EH (cell line): ENCODE measurements at places on chromosomes 3 and 15.

- DNase-seq, result peak; percentile 45
These were observed 216.0 kb downstream of the DIPK2A start for GRCh38 chr3:144187531-144188210.

DNA sequence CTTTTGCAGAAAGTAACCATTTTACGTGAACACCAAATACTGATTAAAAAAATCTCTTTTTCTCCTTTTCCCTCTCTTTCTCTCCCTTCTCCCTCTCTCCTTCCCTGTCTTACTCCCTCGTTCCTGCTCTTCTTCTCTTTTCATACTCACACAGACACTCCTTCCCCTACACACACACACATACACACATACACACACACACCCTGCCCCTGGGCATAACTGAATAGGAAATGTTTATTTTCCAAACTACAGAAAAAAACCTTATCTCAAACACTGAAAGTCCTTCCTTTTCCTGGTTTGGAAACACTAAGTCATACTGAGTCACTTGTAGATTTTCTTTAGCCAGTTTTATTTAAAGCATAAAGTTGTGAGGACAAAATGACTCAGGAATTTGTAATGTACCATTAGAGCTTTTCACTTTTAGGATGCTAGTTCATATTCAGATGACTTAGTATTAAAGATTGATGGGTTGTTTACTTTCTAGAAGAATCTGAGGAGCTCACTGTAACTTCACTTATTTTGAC lies 62.4 kb downstream of the MBNL1 start:
- DNase-seq, result peak; percentile 92

DNA sequence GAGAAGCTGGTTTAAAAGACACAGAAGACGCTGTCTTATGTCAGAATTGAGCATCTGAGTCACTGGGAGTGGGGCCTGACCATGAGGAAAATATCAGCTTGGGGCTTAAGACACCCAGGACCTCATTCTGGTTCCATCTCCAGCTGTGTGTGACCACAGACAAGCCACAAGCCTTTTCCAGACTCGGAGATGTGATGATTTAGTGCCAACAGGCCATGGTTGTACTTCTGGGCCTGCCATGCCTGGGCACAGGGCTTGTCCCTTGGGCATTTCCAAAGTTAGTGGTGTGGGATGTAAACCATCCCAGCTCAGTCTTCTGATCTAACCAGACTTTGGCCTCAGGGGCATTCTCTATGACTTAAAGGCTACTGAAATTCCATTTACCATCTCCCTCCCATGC lies 269.8 kb downstream of the RYR3 start:
- DNase-seq, result no peak

GRCh38 chr3:9732740-9733115 lies 1.2 kb downstream of the BRPF1 start:
- peak; percentile 47 for DNase-seq

- no peak for DNase-seq
These were observed 14.5 kb upstream of the CCDC33 start for GRCh38 chr15:74221399-74222239.

GRCh38 chr3:117756563-117756962 lies 1047.0 kb downstream of the TUSC7 start:
- peak; percentile 55 for DNase-seq

DNA sequence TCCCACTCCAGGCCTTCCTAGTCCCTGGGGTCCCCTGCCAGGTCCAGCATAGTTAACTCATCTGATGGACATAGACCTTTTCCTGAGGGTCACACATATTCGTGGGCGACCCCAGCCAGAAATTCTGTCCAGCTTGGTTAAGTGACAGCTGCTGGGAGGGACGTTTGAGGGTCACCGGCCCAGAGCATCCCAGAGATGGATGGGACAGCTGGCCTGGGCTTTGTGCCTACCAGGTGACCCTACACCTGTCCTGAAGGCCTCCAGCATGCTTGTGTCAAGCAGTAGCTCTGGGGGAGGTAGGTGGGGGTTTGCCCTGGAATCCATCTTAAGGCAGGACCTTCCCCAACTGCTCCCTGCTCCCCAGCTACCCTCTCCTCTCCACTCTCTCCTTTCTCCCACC lies 9.1 kb upstream of the DAG1 start:
- no peak for DNase-seq

DNA sequence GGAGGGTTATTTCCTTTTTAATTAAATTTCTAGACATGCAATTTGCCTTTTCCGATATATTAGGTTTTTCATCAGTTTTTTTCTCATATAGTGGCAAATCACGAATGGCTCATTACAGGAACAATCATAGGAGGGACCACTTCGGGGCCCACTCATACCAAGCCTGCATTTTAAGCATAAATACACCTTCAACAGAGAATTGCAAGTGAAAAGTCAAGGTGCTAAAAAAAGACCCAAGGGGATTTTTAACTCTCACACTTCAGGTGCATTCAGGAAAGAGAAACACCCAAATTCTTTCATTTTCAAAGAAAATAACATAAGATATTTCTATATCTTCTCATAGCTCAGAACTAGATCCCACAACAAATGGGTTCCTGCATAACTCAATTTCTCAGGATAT lies 979.6 kb upstream of the NR2F2 start:
- no peak for DNase-seq

DNA sequence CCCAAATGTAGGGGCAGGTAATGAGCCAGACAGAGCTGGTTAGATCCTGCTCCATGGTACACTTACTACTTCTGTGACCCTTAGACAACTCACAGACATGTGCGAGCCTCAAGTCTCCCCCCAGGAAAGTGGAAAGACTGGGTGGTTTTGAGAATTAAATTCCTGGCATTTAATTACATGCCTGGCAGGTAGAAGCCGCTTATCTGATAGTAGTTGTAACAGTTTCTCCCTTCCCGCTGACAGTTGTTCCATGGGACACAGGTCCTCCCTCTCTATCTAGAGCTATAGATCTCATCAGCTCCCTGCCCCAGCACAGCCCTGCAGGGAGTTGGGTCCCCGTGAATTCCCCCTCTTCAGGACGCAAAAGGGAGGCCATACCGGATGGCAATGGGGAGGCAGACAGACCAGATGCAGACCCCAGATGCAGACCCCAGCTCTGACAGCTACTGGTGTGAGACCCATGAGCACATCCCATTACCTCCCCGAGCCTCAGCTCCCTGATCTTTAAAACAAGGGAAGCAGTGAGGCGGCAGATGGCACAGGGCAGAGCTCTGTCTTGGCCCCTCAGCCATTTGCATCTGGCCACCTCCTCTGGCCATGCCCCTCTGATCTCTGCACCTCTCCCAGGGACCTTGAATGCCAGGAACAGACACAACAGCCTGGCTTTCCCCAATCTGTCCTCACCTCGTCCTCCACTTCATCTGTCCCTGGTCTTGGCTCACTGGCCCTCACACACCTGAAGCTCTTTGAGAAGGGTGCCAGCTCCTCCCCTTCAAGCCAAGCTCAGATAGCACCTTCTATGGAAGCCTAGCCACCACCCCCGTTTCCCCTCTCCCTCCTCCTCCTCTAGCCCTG lies 34.1 kb upstream of the NR2C2 start:
- DNase-seq, result no peak

- DNase-seq, result no peak
These were observed 123.0 kb downstream of the PTPRG start for GRCh38 chr3:61684386-61684785.

DNA sequence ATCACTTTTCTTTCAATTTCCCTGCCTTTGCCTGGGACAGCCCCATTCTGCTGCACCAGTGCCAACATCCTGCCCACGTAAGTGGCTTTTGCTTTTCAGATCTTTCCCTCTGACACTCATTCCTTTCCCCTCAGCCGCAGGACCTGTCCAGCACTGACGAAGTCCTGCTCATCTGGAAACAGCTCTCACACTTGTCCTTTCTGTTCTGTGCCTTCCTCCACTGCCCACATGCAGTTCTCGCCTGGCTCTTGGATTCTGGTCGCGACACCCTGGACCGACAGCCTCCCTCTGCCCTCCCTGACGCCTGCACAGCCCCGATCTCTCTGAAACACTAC lies 99.7 kb downstream of the ADCY5 start:
- no peak for DNase-seq

- peak; percentile 86 for DNase-seq
These were observed 28.1 kb upstream of the SYNM start for GRCh38 chr15:99076555-99077308.

GRCh38 chr15:56124391-56124790 lies 119.3 kb downstream of the RFX7 start:
- no peak for DNase-seq

- DNase-seq, result no peak
These were observed 40.0 kb downstream of the ADAMTS9 start for GRCh38 chr3:64647825-64648224.

- no peak for DNase-seq
These were observed 192.0 kb upstream of the HES1 start for GRCh38 chr3:193943851-193944517.

- peak; percentile 57 for DNase-seq
These were observed 12.3 kb upstream of the PCSK6 start for GRCh38 chr15:101501703-101502373.

DNA sequence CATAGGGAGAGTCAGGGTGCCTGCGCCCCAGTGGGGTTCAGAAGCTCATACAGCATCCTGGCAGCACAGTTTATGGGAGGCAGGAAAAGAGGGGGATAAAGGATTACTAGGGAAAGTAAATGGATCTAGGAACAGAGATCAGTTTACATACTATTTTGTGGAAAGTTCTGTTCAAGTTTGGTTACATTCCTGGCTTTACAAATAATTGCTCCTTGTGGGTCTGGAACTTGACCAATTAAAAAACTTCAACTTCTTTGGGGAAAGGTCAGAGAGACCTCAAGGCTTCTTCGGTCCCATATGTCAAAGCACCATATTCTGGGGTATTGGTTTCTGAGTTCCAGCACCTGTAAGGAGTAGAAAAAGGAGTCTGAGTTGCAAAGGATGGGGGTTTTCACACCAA lies 64.1 kb downstream of the ZDHHC19 start:
- no peak for DNase-seq

- peak; percentile 35 for DNase-seq
These were observed 53.8 kb upstream of the BOC start for GRCh38 chr3:113157408-113158030.

DNA sequence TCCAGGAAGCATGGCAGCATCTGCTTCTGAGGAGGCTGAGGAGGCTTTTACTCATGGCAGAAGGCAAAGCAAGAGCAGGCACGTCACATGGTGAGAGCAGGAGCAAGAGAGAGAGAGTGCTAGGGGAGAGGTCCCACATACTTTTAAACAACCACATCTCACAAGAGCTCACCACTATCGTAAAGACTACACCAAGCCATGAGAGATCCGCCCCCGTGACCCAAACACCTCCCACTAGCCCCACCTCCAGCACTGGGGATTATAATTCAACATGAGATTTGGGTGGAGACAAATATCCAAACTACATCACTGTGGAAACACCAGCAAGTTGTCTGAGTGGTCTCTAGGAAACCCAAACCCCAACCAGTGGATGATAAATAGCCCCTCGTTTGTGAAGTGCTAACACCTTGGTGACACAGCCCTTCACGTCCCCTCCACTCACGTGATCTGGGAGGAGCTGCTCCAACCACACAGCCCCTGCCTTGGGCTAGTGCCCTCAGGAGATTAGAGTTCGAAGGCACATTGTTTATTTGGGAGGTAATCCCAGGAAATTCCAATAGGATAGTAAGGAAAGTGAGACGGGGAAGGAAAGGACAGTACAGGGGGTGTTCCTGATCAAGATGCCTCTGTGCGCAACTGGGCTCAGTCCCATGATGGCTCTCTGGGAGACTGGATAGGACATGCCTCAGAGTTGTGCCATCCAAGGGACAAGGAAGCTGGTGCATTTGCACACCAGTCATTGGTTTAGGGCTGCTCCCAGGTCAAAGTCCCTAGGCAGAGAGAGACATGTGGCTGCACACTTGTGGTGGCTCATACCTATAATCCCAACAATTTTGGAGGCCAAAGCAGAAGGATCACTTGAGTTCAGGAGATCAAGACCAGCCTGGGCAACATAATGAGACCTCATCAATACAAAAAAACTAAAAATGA lies 80.6 kb upstream of the CTNNB1 start:
- DNase-seq, result no peak

DNA sequence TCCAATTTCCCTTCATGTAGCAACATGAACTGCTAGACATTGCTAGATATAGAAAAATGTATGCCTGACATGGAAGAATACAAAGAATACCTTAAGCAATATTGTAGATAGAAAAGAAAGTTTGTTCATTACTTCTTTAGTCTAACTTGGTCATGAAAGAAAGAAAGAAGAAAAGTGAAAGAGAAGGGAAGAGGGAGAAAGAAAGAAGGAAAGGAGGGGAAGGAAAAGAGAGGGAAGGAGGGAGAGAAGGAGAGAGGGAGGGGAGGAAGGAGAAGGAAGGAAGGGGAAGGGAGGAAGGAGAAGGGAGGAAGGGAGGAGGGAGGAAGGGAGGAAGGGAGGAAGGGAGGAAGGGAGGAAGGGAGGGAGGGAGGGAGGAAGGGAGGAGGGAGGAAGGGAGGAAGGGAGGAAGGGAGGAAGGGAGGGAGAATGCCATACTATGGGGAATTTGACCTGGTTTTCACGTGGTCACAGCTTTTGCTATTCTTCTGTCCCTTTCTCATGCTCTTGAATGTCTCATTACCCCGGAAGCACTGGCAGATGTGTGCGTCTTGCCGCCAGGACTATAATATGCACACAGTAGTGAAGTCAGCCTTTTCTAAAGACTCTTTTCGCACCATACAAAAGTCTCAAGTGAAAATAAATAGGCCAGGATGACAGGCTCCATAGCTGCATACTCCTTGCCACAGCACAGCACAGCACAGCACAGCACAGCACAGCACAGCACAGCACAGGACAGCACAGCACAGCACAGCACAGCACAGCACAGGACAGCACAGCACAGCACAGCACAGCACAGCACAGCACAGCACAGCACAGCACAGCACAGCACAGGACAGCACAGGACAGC lies 78.2 kb downstream of the CHAC1 start:
- DNase-seq, result peak; percentile 19

GRCh38 chr15:92781925-92782453 lies 118.1 kb upstream of the CHD2 start:
- DNase-seq, result no peak

DNA sequence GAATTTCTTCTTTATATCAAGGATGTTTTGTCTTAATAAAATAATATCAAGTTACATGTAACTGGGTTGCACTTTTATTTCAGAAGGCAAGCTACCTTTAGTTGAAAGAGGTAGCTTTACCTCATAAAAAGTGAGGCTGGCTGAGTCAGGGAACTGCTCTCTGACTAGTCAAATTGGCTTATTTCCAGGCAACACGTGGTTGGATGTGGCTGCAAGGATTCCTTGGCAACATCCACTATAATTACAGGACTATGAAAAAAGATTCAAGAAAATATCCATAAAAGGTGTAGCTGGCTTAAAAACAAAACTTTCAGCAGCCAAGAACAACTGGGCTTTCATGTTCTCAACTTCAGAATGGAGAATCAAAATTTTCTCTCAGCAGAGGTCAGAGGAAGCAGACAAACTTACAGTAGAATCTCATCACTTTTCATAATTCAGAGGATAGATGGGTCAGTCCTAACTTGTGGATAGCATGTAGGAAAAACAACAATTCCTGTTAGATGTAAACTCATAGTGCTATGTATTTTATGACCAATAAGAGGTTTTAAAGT lies 779.1 kb downstream of the MECOM start:
- DNase-seq, result peak; percentile 85

GRCh38 chr3:10353661-10354360 lies 32.9 kb upstream of the SEC13 start:
- peak; percentile 72 for DNase-seq

- no peak for DNase-seq
These were observed 144.0 kb upstream of the SMAD3 start for GRCh38 chr15:66921319-66921915.

- no peak for DNase-seq
These were observed 18.1 kb upstream of the TMEM40 start for GRCh38 chr3:12777171-12777570.
